ENCODE measurements at places on chromosomes 5 and 9.

GRCh38 chr9:86580688-86581087, 226.5 kb upstream of the TUT7 start:
- no peak for DNase-seq

DNA sequence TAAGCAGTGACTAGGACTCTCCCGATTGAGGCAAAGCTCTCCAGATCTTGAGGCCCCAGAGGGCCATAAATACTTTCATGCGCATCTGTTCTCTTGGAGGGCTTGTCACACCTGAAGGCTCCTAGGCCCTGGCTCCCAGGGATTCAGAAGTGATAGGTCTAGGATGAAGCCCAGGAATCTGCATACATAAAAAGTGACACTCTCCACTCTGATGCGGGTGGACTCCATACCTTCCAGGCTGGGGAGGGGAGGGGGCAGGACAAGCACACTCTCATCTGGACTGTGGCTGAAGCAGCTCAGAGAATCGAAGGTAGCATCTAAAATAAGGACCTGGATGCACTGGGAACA, 9.1 kb upstream of the CYSTM1 start:
- DNase-seq = no peak

DNA sequence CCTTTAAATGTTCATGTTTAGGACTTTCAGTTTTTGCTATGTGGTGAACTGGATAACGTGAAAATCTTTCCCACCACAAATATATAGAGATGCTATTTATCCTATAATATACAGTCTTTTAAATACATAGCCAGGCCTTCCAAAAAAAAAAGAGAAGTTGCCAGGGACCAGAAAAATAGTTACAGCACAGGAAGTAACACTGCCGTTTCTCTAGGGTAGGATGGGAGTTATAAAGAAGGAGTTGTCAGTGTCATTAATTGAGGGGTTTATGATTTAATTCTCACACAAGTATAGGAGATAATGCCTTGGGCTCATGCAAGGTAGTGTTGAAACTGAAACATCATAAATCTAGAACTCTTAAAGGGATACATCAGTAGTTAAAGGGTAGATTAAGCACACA, 83.9 kb downstream of the LRRC70 start:
- DNase-seq = no peak

DNA sequence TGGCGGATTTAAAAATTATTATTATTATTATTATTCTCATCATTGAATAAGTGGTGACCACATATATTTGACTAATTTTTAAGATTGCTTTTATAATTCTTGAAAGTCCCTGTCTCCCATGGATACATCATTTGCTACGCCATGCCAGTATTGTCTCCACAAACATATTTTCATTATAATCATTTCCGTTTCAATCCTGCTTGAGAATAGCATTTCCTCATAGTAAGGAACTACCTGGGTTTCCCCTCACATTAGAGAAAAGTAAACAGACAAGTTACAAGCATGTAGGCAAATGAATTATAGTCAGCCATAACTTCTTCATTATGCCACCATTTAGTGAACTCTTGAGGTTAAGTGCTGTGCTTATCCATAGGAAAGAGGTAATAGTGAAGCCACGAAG, 276.6 kb downstream of the NFIB start:
- DNase-seq = no peak

DNA sequence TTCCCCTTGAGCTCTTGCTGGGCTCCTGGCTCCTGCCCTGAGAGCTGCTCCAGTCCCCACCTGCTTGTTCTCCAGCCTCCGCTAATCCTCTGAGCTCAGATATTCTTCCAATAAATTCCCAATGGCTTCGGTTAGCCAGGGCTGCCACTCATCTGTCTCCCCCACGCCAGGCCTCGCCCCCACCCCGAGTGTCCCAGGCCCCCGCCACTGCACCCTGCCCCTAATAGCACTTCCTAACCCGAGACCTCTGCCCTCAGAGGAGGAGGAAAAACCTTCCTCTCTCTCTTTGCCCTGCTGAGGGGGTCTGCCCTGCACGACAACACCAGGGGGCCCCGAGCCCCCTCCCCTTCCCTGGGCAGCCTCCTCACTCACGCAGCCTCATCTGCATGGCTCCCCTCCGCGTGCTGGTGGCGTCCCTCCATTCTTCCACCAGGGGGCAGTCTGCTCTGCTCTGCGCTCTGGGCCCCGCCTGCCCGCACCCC, 5.4 kb upstream of the LCN15 start:
- DNase-seq = no peak

GRCh38 chr9:2662496-2662895, 40.9 kb downstream of the VLDLR start:
- peak; percentile 43 for DNase-seq

- no peak for DNase-seq
Measured at GRCh38 chr9:21854119-21854518, 51.7 kb downstream of the MTAP start.

- no peak for DNase-seq
Measured at GRCh38 chr9:32854271-32854670, 70.9 kb downstream of the TMEM215 start.

DNA sequence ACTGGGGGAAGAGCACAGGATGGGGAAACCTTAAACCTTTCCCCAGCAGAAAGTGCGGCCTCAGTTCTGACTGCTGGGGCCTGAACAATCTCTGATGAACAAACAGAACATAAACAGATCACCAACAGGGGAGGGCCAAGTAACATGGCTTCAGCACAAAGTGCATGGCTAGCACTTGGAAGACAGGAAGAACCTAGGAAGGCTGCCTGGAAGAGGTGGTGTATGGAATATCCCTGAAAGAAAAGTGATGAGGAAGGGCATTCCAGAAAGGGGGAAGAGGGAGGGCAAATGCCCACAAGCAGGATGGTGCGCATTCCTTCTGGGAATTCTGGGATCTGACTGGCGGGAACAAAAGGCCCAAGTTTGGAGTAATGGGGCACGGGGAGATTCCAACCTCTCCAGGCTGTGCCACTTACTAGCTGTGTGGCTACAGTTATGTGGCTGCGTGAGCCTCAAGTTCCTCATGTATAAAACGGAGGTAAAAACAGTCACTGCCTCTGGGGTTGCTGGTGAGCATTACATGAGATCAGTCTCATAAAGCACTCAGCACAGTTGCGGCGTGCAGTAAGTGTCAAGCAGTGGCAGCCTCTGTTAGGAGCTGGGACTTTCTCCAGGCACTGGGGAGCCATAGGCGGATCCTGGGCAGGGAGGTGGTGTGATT, 1.6 kb downstream of the PDGFRB start:
- no peak for DNase-seq

GRCh38 chr9:114653556-114654159, 3.9 kb downstream of the TEX53 start:
- peak; percentile 55 for DNase-seq

- no peak for DNase-seq
Measured at GRCh38 chr5:128877476-128877875, 87.8 kb upstream of the SLC27A6 start.

DNA sequence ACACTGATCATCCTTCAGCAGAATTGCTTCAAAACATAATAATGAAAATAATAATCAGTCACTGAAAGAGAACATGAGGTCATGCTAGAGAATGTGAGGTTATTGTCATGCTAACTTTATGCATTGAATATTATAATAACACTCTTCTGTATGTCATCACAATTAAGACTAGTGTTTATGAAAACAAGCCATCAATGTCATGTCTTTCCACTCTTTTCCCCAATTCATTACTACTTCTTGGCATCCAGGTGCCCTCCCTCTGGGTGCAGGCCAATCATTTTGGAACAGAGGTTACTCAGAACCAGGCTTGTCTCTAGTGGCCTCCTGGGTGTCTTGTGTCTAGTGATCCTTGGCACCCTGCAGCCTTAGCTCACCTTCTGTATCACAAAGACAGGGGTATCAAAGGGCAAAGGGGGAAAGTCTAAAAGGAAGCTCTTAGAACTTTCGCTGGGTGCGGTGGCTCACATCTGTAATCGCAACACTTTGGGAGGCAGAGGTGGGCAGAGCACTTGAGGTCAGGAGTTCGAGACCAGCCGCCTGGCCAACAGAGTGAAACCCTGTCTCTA, 217.6 kb upstream of the PIK3R1 start:
- no peak for DNase-seq

DNA sequence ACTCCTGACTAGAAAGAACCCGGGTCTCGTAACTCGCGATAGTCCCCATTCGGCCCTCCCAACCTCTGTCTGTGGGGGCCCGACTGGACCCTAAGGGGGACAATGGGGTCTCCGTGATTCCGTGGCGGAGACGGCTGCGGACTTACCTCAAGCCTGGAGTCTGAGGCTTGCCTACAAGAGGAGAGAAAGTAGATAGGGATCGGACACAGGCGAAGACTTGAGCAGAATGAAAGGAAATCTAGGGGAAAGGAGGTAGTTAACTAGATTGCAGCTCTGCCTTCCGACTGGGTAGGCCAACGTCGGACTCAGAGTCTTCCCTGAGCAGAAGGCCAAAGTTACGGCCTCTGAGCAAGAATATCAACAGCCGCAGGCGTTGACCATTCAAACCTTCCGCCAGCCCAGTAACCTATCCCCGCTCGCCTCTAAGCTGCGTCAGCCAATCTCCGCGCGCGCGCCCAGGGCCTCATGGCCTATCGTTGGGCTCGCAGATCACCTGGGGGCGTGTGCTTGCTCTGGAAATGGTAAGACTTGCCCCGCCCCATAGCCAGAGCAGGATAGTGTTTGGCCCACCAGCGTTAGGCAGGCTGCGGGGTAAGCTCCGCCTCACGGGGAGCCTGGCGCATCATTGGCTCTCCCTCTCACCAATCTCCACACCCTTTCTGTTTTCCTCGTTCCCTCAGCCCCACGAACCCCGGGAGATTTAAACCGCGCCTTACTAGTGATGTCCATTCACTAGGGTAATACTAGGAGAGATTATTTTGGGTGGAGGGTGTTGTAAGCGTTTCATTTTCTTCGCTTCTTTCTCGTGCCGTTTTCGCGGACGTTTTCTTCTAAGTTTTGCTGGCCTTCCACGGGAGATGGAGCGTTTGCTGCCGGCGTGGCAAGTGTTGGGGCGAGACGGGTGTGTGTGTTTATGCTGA, at the start of gene CDC25C:
TSS of gene CDC25C (minus strand) at position 356 of the 920 bp plus-strand sequence. CDS start 624 bp downstream, outside the sequence.
- DNase-seq = peak; percentile 98

DNA sequence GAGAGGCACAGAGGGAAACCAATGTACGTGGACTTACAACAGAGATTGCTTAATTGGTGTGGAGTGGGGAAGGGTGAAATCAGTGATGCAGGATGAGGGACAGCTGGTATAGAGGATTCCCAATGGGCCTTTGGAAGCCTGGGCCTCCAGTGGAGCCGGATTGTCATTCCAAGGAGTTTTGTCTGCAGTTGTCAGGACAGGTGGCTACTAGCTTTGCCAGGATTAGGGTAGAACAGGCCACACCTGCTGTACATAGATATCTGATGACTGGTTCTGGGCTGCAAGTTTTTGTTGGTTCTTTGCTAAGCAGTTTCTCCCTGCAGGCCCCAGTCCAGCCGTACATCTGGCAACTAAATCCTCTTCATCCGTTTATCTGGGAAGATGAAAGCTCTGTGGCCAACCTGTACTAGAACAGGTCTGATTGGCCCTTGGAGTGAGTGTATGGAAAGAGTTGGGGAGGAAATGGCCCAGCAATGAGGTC, 4.2 kb downstream of the SKP2 start:
- DNase-seq = no peak

- DNase-seq = no peak
Measured at GRCh38 chr5:132949136-132949535, 14.3 kb downstream of the AFF4 start.

- no peak for DNase-seq
Measured at GRCh38 chr9:129509533-129509928, 111.4 kb downstream of the C9orf50 start.

DNA sequence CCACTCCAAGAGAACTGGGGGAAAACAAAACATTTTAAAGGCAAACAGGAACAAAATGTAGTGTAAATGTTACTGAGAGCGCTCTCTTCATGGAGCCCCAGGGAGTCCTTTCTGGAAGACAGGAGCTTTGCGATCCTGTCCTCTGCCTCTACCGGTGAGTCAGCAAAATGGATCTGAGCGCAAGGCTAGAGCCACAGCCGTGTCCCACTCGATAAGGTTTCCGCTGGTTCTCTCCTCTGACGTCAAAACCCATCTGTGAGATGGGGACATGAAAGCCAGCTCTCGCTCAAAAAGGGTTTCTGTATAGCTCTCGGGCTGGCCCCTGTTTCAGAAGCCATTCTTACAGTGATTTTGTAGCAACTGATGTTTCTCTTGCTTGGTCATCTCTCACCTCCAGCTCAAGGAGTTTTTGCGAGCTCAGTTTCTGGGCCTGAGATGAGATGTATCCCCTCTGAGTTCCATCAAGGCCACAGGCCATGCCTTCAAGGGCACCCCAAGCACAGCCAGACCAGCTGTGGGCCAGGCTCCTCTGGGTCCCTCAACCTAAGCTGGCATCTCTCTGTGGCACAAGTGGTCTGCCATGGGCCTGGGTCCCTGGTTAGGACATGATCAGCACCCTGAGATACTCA, 101.6 kb downstream of the FSTL4 start:
- DNase-seq = no peak

- no peak for DNase-seq
Measured at GRCh38 chr9:126173929-126174328, 152.7 kb upstream of the MVB12B start.

- no peak for DNase-seq
Measured at GRCh38 chr5:178532236-178532635, 58.0 kb downstream of the COL23A1 start.

DNA sequence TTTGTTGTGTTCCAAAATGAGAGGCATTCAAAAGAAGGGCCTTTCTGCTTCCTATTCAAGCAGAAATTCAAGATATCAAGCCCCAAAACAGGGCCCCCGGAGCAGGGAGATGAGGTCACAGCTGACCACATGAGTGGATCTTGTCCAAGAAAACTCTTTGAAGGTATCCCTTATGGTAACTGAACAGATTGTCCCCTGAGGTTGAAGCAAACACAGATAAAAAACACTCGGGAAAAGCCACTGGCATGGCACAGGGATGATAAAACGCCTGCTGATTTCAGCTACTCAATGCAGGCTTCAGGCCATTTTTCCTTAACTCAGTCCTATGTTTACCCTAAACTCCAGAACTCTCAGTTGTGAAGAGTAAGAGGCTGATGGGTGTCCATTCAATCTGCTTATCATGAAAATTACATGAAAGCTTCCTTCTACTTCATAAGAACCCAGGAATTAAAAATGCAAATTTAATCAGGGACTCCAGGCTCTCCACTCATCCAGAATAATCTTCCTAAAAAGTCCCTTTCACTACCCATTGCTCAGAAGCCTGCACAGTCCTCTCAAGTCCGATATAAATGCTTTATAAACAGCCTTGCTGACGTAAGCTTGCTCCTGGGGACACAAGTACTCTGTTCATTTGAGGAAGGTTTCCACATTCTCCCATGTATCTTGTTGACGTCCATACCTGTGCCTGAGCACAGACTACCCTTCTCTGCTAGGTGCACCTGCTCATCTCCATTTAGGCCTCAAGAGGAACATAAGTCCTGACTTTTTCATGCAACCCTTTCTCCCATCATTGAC, 35.9 kb upstream of the SLC1A3 start:
- peak; percentile 9 for DNase-seq

GRCh38 chr5:1963941-1964451, 81.3 kb upstream of the IRX4 start:
- no peak for DNase-seq

DNA sequence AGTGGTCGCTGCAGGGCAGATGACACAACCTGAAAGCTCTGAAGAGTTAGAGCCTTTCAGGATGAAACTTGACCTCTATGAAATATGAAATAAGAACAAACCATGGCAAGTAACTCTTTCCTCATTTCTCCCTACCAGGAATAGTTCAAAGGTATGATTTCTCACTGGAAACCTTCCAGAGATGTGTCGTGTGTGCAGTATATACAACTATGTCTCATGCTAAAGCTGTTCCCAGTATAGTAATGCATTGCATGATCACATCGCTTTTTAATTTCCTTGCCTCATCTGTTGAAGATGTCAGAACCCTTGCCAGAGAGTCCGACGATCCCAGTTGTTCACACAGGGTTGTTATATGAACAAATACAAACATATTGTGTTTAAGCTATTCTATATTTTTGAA, 45.8 kb upstream of the RGMB start:
- DNase-seq = no peak

All from hippocampal formation (tissue), 2 donors.